ENCODE measurements at places on chromosomes 6 and 20.

DNA sequence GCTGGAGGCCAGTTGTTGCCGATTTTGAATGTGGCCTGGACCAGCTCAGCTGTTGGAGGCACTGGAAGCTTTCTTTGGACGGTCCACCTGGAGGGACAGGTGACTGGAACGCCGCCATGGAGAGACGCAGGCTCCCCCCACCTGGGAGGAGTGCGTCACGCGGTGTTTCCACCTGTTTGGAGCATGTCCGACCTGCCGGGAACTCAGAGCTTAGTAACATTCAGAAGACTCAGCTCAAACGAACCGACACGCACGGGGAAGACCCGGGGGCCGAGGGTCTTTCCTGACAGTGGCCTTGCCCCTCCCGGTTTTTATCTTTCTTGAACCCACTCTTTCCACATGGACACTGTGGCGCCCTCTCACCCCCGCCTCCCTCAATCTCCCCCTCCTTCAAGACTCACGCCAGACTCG lies 141.6 kb downstream of the SMOC2 start:
- no peak for DNase-seq

GRCh38 chr6:13702809-13703302 lies 8.8 kb downstream of the RANBP9 start:
- DNase-seq, result no peak

DNA sequence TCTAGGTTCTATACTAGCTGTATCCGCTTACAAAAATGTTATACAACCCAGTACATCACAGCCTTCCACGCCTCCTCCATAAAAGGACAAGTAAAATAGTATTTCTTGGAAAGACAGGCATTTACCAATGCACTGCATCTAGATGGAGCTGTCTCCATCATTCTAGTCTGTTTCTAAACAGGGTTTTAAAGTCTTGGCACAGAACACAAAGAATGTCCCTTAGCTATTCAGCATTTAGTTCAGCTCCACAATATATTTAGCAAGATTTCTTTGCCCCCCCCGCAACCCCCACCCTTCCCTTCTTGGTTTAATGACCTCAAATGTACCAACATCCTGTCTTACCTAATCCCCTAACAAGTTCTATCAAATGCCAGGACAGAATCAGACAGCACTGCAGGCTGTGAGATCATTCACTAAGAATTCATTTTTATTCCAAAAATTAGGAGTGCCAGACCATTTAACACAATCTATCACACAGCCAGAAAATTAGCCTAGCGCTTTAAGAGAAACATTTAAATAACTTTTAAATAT lies 198.6 kb downstream of the BACH2 start:
- DNase-seq, result peak; percentile 18

DNA sequence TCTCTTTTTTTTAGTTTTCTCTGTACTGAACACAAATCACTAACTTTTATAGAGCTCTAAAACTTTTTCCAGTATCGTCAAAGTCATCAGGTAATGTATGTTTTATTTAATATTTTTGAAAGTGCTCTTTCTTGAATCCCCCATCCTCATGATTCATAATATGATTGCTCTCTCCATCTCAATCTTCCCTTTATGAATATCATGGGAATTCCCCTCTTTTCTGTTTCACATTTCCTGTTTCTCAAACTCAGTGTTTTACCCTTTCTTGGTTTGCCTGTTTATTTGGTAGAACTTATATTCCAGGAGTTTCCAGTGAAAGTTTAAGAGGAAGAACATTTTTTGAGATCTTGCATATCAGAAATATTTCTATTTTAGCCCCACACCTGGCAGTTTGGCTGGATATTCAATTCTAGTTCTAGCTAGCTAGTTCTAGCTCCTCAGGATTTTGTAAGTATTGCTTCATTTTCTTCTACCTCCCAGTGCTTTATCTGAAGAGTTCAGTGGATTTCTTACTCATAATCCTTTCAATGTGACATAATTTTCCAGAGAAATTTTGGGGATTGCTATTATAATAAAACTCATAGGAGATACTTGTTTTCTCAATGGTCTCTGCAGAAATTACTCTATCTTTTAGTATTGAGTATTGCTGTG lies 6.1 kb upstream of the C6orf58 start:
- DNase-seq, result no peak

All from left renal pelvis (tissue), 4 donors.